ENCODE measurements at places on chromosomes 4 and X. TPM values are rescaled to one million over a fixed set of nuclear protein-coding genes. Genes with fewer than 3 reads are reported as not detected.

Gene SSX4B
- not detected for total RNA-seq

DNA sequence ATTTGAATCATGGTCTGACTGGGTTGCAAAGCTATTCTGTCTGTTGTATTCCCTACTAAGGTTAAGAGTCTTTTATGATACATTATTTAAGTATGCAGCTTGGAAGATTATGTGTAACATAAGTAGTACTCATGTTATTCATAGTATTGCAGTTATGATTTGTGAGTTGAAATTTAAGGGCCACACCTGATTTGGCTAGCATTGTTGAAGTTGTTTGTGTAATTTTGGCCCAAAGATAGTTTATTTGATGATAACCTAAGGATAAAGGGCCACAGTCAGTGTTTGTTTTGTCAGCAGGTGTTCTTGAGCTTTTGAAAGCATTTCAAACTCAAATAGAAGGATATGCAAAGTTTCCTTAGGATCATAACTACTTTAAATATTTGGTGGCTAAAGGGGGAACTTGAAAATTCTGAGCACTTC is 38.9 kb downstream of the NUDT9 start:
- DNase-seq: peak; percentile 35

DNA sequence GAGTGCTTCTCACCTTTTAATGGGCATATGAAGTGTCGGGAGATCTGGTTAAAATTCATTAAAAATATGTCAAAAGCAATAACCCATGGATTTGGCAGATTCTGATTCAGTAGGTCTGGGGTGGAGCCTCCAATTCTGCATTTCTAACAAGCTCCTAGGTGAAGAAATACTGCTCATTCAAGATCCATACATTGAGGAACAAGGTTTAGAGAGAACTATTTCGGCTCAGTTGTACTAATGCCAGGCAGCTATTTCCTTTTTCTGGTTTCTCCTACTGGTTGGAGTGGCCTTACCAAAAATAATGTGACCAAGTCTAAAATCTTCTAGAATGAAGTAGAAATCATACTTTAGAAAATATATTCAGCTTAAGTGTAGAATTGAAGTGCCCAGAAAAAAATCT is 117.5 kb downstream of the TSPAN7 start:
- DNase-seq: no peak

GRCh38 chr4:40515398-40516293 is 114.0 kb downstream of the RBM47 start:
- no peak for DNase-seq

DNA sequence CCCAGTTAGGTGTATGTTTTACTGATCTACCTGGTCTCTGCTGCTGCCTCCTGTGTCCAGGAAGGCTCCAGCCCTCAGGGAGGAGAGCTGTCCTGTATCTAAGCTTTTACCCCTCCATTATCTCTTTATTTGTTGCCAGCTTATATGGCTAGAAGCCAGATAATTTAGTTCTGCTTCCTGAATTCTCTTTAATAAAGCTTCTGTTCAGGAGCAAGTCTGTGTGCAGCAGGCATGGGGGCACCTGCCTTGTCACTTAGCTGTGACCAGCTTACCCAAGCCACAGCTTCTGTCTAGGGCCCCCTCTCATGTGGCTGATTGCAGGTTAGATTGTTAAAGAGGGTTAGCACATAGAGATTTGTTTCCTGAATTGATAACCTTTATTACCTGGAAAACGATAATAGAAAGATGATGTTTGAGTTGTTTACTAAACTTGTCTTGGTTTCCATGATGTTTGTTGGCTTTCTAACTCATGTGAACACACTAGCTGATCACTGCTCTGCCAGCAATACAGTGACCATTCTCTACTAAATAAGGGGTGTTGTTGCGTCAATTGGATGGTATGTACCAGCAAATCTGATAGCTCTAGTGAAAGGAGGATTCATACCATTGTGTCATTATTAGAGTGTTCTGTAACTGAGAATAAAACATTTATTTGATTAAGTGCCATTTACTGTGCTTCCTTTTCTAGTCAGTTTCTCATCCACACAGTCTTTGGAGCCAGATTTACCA is 189.8 kb upstream of the ANK2 start:
- no peak for DNase-seq

GRCh38 chr4:26753617-26754016 is 107.0 kb upstream of the STIM2 start:
- no peak for DNase-seq

DNA sequence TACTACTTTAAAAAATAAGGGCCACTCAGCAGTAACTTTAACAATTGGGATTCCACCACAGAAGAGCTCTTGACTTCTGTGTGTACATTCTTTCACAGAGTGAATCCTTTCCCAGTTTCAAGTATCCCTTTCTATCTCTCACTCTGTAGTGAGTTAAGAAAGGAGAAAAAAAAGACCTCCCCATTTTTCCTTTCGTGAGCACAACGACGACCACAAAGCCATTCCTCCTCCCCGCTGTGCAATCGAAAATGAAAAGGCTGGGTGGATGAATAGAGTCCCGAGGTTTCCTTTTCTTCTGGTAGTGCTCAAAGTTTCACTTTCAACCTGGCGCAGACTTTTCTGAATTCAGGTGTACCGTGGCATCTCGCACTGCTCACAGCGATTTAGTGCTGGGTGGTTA is 58.0 kb downstream of the TAB3 start:
- DNase-seq: no peak

- DNase-seq: peak; percentile 48
These were observed 105.4 kb downstream of the HS6ST2 start for GRCh38 chrX:132853040-132853439.

Gene WDR1
- total RNA-seq: 394 TPM

- DNase-seq: no peak
These were observed 218.9 kb downstream of the MID1IP1 start for GRCh38 chrX:39020051-39020669.

GRCh38 chr4:106238820-106239420 is 77.1 kb downstream of the TBCK start:
- DNase-seq: no peak

Gene SOD3
- total RNA-seq: not detected

GRCh38 chr4:40967550-40967949 is 217.8 kb downstream of the NSUN7 start:
- DNase-seq: no peak

Gene FOXR2
- total RNA-seq: not detected

DNA sequence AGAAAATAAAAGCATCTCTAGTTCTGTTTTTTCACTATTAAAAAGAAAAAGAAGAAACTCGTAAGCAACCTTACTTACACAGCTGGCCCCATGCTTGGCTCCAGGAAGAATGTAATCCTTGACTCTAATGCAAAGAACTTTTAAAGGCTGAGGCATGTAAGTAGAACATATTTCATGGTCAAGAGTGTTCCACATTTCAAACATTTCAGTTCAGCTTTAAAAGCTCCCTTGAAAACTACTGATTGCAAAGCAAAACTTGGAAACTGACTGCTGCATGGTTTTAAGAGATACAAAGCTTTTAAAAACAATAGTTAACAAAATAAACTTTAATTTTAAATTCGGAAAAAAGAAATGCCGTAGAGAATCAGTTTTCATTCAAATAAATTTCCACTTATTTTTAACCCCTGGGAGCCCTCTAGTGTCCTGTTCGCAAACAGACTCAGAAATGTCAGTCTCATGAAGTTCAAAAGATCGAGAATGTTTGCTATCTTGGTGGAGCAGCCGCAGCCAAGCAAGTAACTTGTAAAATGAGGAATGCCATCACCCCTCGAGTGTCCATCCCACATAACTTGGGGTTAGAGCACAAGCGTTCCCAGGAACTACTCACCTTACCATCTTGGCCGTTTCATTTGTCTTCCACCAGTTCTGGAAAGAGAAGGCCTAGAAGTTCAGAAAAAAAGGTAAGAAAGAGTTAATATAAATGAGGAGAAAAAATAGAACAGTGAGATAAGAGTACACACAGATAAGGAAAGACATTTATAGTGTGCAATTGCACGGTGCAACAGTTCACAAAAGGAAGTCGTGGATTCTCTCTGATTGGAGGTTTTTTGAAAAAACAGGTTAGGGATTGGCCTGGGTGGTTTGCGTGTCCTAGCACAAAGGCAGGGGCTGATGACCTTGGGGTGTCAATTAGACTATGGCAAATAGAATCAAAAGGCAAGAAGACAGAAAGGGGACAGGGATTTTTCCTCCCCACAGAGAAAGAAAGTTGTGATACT is at the start of gene GASK1B:
Gene GASK1B, minus strand, starts transcription at position 765 of the 998 bp plus-strand sequence. CDS start 1,650 bp downstream, outside the sequence.
- DNase-seq: peak; percentile 28

Gene GPC4
- total RNA-seq: 2.1 TPM

Gene INTS6L
- total RNA-seq: 6.0 TPM

DNA sequence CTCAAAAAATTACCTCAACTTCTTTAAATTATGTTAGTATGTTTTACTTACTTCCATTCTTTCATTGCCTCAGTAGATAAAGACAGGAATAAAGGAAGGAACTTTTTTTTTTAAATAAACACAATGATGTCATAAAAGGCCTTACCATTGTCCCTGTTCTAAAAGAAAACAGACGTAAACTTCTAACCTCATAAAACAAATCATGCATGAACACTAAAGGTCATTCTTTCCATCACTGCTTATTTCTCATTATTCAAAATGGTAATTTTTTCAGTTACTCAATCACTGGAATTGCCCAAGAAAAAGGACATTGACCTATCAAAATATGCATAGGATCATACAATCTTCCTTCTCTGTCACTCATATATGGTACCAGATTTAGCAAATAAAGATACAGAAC is 32.2 kb upstream of the ARMCX2 start:
- no peak for DNase-seq

- DNase-seq: no peak
These were observed 106.0 kb upstream of the GRXCR1 start for GRCh38 chr4:42786350-42787078.

Gene EREG
- 29.1 TPM for total RNA-seq

Gene CXCL6
- 0.85 TPM for total RNA-seq

DNA sequence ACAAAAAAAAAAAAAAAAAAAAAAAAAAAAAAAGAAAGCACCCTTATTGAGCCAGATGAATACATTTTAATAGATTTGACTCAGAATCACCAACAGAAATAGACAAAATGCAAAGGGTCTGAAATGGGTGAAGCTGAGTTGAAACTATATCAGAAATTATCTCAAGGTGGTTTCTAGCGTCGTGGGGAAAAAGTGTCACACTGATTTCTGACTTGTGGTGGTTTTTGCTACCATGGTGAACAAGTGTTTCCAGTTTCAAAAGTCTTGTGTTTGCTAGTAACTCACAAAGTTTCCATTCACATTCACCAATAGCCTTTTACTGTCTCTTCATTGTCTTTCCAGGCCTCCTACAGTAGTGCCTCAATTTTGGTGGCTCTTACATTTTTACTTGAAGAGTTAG is 135.5 kb downstream of the ARHGAP24 start:
- DNase-seq: no peak

Gene PIM2
- 9.5 TPM for total RNA-seq

Gene NAP1L2
- 1.6 TPM for total RNA-seq

Gene RAB41
- not detected for total RNA-seq

- no peak for DNase-seq
These were observed 298.3 kb downstream of the TRIML1 start for GRCh38 chr4:188437535-188437934.

DNA sequence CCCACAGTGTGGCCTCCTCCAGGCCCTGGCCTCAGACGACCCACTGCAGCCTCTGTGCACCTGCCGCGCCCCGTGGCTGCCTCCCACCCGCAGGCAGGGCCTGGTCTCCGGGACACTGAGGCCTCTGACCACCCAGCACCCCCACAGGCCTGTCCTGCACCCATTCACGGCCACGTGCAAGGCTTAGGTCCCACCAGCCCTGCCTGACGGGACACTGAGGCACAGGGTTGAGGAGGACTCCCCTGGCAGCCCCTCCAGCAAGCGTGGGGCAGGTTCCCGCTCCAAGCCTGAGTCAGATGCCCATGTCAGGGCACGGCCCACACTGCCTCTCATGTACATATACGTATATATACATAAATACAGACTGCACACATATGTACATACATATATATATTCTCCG is 23.5 kb downstream of the NELFA start:
- DNase-seq: no peak

- peak; percentile 71 for DNase-seq
These were observed 5.3 kb upstream of the STBD1 start for GRCh38 chr4:76301068-76301774.

DNA sequence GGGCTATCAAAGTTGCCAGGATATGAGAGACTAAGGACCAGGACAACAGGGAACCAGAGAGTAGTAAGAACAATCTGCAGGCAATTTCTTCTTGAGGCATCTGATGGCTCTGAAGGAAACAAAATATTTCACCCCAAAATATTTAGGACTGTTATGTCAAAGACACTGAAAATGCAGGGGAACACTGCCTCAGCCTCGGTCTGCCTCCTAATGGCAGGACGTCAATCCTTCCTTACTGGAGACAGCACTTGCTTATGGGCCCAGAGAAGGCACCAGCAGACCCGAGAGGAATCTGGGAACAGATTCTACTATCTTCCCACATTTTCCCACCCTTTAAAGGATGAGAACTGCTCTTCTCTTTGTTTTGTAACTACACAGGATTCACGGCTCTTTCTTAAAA is 23.3 kb downstream of the RNF150 start:
- DNase-seq: no peak

Gene S100P
- total RNA-seq: 1.1 TPM

Gene KIT
- total RNA-seq: not detected

Gene SH3RF1
- 19.5 TPM for total RNA-seq

DNA sequence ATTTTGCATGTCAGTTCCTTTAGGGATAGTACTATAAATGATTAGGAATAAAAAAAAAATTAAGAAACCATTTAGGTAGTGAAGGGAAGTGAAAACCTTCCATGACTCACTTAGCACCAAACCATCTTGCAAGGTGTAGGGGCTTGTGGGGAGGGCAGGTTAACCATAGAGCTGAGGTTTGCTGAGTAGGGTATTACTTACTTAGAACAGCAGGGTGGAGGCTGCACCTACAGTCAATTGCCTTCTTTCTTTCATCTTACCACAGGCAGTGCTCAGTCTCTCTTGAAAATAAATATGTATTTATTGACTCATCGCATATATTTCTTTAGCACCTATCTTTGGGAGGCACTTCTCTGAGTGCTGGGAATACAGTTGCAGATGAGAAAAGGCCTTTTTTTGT is 104.9 kb upstream of the GIMD1 start:
- no peak for DNase-seq

GRCh38 chr4:94332983-94333590 is 9.5 kb downstream of the HPGDS start:
- DNase-seq: no peak

- no peak for DNase-seq
These were observed 25.2 kb upstream of the PLAC1 start for GRCh38 chrX:134683351-134684005.

Gene ATP1B4
- total RNA-seq: not detected

DNA sequence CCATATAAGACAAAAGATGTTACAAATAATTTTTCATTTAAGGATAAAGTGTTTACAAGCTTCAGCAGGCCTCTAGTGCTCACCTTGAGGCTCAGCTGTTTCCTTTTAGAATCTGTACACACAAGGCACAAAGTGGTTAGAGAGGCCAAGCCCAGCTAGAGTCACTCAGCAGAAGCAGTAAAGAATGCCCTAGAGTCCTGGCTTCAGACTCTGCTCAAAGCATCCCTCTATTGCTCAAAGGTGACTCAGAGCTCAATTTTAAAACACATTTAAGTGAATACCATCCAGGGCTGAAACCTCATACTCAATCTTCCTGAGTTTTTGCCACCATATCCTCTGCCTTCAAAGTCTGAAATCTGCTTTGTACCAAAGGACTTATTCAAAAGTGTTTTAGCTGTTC is 22.6 kb upstream of the PHF8 start:
- peak; percentile 51 for DNase-seq

- no peak for DNase-seq
These were observed 10.7 kb upstream of the MPC1L start for GRCh38 chrX:40612511-40612910.

GRCh38 chr4:76306882-76307659 is 538 bp downstream of the STBD1 start:
- peak; percentile 14 for DNase-seq

- DNase-seq: peak; percentile 6
These were observed 13.9 kb upstream of the ETDC start for GRCh38 chrX:135295238-135295943.

Measured in foreskin keratinocyte (primary cell).